Naive thymus-derived CD4-positive, alpha-beta T cell (primary cell): ENCODE measurements at places on chromosomes 13 and 19. TPM values are rescaled to one million over a fixed set of nuclear protein-coding genes. Genes with fewer than 3 reads are reported as not detected.

DNA sequence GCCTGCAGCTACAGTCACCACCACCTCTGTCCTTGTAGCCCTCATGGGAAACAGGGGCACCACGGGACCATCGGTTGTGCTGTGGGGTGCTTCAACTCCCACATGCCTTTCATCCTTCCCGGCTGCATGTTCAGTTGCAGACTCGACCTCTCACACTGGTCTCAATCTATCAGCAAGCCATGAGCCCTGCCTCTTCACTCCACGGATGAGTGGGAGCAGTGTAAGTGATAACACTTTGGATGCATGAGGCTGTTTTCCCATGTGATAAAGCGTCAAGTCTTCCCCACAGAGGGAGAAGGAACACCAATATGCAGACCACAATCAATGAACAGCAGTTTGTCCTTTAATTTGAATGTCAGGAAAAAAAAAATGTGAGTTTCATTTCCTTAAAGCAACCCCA, 12.2 kb downstream of the SERP2 start:
- DNase-seq: no peak
- no peaks in the 10 kb centered on the region for H3K4me1 ChIP-seq
- no peak overlapping the region for H3K4me3 ChIP-seq
- no peak overlapping the region for H3K27ac ChIP-seq

- no peaks in the 10 kb centered on the region for H3K27me3 ChIP-seq
- H3K4me1 ChIP-seq: no peaks in the 10 kb centered on the region
- no peak overlapping the region for H3K27ac ChIP-seq
- DNase-seq: no peak
These were observed 165.6 kb upstream of the NBEA start for GRCh38 chr13:34776390-34776981.

GRCh38 chr13:96871469-96871868, 122.8 kb downstream of the OXGR1 start:
- no peak overlapping the region for H3K27ac ChIP-seq
- H3K4me1 ChIP-seq: no peaks in the 10 kb centered on the region
- no peak for DNase-seq
- H3K4me3 ChIP-seq: no peak overlapping the region
- H3K27me3 ChIP-seq: no peaks in the 10 kb centered on the region

Gene ANKRD24
- 2.8 TPM for total RNA-seq

Gene TIMM29
- 33.4 TPM for total RNA-seq

Gene SRRM5
- total RNA-seq: 0.69 TPM

Gene SUPT20H
- 98.7 TPM for total RNA-seq
